HFFc6 (cell line): ENCODE measurements at places on chromosomes 16 and 17. TPM values are rescaled to one million over a fixed set of nuclear protein-coding genes. Genes with fewer than 3 reads are reported as not detected.

Gene CDC42EP4
- 18.7 to 27.8 TPM (median 21.7 TPM) in 3 replicates for total RNA-seq

DNA sequence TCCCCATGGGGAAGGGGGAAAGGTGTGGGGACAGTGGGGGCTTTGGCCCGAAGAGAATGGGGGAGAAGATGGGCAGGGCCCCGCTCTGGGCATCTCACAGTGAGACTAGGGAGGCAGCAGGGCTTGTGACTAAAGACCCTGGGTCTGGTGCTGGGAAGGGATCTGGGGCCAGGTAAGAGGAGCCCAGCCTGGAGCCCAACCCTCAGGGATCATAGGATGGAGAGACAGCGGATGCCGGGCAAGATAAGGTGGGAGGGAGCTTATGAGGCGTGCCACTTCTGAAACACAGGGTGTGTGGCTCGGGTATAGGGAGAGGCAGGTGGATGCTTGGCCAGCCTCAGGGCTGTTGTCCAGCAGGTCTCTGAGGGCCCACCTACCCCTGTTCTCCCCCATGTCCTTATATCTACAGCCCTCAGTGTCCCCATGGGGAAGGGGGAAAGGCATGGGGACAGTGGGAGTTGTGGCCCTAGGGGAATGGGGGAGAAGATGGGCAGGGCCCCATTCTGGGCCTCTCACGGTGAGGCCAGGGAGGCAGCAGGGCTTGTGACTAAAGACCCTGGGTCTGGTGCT lies 15.4 kb downstream of the USP6 start:
- no peak overlapping the region for H3K27ac ChIP-seq
- H3K27me3 ChIP-seq, result peaks cover 41% of the 10 kb centered on the region
- DNase-seq, result no peak
- H3K4me3 ChIP-seq, result no peak overlapping the region

DNA sequence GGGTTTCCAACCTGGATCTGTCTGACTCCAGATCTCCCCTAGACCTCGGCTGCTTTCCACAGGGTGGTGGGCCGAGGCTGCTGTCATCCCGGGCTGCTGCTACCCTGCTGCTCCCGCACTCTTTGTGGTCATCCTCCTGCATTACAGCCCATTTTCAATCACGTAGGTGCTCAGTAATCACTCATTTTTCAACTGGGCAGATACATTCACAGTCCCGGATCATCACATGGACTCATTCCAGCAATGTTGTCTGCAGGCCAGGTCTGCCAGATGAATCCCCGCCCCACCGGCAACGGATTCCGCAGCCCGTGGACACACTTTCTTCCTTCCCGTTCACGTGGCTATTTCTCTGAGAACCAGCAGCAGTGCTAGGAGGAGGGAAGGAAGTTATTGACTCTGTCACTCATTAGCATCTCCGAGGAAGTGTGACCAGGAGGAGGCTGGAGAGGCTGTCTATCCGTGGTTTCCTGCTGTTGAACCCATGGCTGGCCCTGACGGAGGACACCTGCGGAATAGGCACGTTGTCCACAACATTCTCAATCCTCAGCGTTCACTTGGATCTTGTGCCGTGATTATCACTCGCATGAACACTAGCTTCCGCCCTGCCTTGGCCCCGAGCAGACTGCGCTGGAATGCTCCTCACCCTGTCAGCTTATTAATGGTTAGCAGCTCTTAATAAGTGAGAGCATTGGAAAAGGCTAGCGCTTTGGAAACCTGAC lies 14.7 kb upstream of the ZCCHC14 start:
- H3K4me1 ChIP-seq, result no peaks in the 10 kb centered on the region
- no peaks in the 10 kb centered on the region for H3K36me3 ChIP-seq
- peaks cover 18% of the 10 kb centered on the region for H3K27me3 ChIP-seq
- DNase-seq, result no peak

DNA sequence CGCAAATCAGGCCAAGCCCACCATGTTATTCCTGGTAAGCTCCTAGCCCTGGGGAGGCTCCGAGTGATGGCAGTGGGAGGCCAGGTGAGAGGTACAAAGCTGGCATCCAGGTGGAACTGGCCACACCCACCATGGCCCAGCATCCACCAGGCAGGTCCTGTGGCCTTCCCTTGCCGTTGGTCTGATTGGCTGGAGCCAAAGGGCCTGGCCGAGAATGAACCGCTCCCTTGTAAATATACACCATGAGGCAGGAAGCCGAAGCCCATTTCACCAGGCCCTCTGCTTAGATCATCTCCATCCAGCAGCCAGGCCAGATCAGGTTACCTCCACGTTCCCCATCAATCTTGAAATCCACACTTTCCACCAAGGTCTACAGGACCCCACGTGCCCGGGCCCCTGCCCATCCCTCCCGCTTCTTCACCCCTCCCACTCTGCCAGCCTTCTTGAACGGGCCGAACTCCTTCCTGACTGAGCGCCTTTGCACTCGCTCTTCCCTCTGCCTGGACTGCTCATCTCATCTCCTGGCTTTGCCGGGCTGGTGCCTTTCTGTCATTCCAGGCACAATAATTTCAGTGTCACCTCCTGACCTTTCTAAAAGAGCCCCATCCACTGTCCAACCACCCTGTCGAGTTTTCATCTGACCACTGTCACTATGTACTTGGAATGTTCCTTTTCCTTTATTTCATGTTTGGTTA lies 5.8 kb downstream of the SOCS1 start:
- no peaks in the 10 kb centered on the region; the same call in 1 of the 2 replicates for H3K27me3 ChIP-seq
- no peak overlapping the region for H3K4me3 ChIP-seq
- no peak for DNase-seq
- H3K27ac ChIP-seq, result peak overlapping the region; percentile 7; the same call in 1 of the 2 replicates
- H3K36me3 ChIP-seq, result no peaks in the 10 kb centered on the region; the same call in 1 of the 2 replicates
- H3K4me1 ChIP-seq, result peaks cover 28% of the 10 kb centered on the region

DNA sequence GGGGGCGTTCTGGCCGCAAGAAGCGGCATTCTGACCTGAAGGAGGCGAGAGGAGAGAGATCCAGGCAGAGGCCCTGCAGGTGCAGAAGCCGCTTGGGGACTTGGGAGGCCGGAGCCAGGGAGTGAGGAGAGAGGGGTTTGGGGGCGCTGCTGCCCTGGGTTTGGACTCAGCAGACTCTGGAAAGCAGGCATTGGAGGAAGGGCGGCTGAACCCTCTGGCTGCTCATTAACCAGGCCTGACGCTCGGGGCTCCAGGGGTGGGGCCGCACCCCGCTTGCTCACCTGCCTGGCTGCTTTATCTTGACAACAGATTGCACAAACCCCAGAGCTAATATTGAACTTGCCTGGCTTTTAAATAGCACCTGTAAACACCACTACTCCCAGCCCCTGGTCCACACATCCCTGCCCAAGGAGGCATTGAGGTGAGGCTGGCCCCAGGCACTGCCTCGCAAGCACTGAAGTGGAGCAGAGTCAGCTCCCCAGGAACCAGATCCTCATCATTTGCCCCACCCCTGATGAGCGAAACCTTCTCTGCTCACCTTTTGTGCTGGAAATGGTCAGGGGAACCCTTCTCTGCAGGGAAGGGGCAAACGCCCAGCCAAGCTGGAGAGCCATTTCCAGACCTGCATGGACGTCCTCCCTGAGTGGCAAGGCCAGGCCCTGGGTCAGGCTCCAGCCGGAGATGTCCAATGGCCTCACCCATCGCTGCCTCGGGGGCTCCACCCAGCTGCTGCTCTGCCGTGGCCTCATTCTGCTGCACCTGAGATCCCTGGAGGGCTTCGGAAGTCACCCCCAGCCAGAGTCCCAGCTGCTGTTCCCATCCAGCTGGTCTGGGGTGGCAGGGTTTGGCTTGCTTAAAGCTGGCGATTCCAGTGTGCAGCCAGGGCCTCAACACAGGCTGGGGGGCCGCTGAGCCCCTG lies 190.2 kb upstream of the GSE1 start:
- DNase-seq, result no peak
- no peaks in the 10 kb centered on the region for H3K36me3 ChIP-seq
- no peak overlapping the region for H3K27ac ChIP-seq
- peaks cover 7% of the 10 kb centered on the region for H3K27me3 ChIP-seq

DNA sequence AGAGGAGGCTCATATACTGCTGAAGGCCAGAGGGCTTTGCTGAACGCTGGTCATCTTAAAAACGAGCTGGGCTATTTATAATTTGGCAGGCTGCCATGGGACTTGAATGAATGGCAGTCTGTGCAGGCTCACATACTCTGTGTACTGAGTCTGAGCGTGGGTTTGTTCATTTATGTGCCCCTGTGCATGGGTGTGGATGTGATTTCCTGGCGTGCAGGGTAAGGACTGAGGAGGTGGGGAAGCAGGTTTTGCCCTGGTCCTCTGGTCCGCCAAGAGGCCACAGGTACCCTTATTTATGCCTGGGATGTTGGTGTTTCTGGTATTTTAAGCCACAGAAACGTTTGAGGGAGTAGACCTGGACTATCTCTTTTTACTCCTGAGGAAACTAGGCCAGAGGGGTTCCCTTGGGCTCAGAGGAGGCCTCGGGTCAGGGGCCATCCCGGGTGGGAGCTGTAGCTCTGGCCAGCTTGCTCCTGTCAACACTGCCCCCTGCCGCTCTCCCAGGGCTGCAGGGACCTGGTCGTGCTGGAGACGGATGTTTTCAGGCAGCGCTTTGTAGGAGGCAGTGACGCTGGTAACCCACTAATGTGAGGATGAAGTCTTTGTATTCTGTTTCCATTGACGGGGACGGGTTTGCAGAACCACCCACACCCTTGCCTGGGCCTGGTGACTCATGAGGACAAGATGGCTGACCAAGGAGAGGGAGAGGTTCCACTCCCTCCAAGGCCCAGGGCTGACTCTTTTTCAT lies 184.4 kb downstream of the MSI2 start:
- peaks cover 66% of the 10 kb centered on the region for H3K4me1 ChIP-seq
- H3K27ac ChIP-seq, result peak overlapping the region; percentile 59
- H3K27me3 ChIP-seq, result peaks cover 3% of the 10 kb centered on the region

GRCh38 chr17:41496803-41497484 lies 7.2 kb upstream of the KRT36 start:
- peak overlapping the region; percentile 78 for H3K27ac ChIP-seq
- H3K4me3 ChIP-seq, result no peak overlapping the region
- DNase-seq, result peak; percentile 85
- H3K36me3 ChIP-seq, result no peaks in the 10 kb centered on the region

GRCh38 chr17:54968988-54969332 lies 395 bp downstream of the STXBP4 start:
- H3K4me1 ChIP-seq, result peaks cover 16% of the 10 kb centered on the region
- 0 out of 2 replicates have a peak, but pooled peaks cover 8% of the 10 kb centered on the region for H3K36me3 ChIP-seq
- H3K27ac ChIP-seq, result no peak overlapping the region
- peak; percentile 5 for DNase-seq

GRCh38 chr17:29176558-29177351 lies 3.4 kb downstream of the MYO18A start:
- peaks cover 2% of the 10 kb centered on the region; the same call in 1 of the 2 replicates for H3K27me3 ChIP-seq
- no peaks in the 10 kb centered on the region for H3K36me3 ChIP-seq
- H3K4me1 ChIP-seq, result peaks cover 45% of the 10 kb centered on the region
- peak overlapping the region; percentile 58 for H3K27ac ChIP-seq

GRCh38 chr16:53083119-53083518 lies 28.3 kb downstream of the CHD9 start:
- DNase-seq, result peak; percentile 47
- H3K27me3 ChIP-seq, result peaks cover 6% of the 10 kb centered on the region
- H3K36me3 ChIP-seq, result peaks cover 19% of the 10 kb centered on the region
- H3K27ac ChIP-seq, result peak overlapping the region; percentile 62

DNA sequence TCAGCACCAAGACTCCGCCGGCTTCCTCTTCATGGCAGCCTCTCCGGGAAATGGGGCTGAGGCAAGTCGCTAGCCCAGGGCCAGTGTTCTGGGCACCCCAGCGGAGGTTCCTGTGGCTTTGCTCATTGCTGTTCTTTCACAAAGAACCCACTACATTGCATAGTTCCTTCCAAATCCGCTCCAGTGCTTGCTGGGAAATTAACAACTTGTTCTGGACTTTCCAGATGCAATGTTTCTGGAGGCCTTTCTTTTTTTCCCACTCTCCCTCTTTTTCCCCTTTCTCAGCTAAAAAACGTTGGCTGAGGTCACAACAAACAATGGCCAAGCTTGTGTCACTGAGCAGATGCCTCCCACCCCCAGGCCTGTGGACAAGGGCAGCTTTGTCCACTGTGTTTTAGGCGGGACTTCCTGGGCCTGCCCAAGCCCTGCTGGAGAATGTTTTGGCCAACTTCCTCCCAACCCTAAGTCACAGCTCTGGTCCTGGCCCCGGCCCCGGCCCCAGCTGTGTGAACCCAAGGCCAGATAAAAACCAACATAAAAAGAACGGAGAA lies 131.5 kb upstream of the RCVRN start:
- DNase-seq, result no peak
- no peaks in the 10 kb centered on the region for H3K36me3 ChIP-seq
- H3K27me3 ChIP-seq, result peaks cover 5% of the 10 kb centered on the region
- no peak overlapping the region for H3K27ac ChIP-seq
- H3K4me3 ChIP-seq, result no peak overlapping the region

- peaks cover 1% of the 10 kb centered on the region; the same call in 1 of the 2 replicates for H3K36me3 ChIP-seq
- no peaks in the 10 kb centered on the region for H3K4me1 ChIP-seq
- DNase-seq, result no peak
- no peak overlapping the region for H3K4me3 ChIP-seq
Measured at GRCh38 chr16:89070590-89070989, 23.1 kb upstream of the ACSF3 start.

- peaks cover 25% of the 10 kb centered on the region for H3K4me1 ChIP-seq
- peaks cover 7% of the 10 kb centered on the region; the same call in 1 of the 2 replicates for H3K36me3 ChIP-seq
- no peak overlapping the region for H3K4me3 ChIP-seq
- no peak for DNase-seq
- no peak overlapping the region for H3K27ac ChIP-seq
- no peaks in the 10 kb centered on the region; the same call in none of the 2 replicates for H3K27me3 ChIP-seq
Measured at GRCh38 chr16:53511403-53512280, 8.6 kb upstream of the AKTIP start.

- no peak overlapping the region for H3K4me3 ChIP-seq
- no peak for DNase-seq
- H3K36me3 ChIP-seq, result no peaks in the 10 kb centered on the region
- H3K27ac ChIP-seq, result no peak overlapping the region
- peaks cover 13% of the 10 kb centered on the region for H3K27me3 ChIP-seq
- H3K4me1 ChIP-seq, result no peaks in the 10 kb centered on the region
Measured at GRCh38 chr16:50509521-50510341, 38.5 kb upstream of the NKD1 start.

DNA sequence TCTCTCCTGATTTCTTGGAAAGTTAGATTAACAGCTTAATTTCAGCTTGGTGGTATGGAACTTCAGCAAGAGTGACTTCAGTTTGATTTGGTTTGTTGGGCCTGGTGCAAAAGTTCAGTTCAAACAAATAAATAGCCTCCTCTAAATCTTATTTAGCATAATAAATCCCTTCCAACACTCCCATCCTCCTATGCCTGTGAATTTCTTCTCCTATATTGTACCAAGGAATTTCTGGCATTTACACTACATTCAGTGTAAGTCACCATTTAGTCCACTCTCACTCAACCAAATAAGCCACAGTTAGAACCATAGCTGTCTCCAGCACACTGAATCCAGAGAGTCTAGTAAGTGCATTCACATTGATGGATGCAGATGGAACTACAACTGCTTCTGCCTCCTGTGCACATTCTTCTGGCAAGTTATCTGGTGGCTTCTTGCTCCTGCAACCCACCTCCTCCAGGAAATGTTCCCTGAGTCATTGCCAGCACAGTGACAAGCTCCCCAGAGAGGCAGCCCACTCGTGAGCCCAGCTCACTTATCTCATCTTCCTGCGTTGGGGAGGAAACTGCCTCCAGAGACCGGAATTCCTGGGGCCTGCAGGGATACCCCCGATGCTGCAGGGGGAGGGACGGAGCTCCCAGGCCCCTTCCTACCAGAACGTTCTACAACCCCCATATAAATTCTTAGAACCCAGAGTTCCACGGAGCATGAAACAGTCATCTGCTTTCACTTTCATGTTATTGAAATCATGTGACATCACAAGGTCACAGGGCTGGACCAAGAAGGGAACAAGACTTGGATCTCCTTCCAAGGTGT lies 318.3 kb downstream of the PHKB start:
- H3K27me3 ChIP-seq, result peaks cover 3% of the 10 kb centered on the region
- no peak for DNase-seq
- peaks cover 18% of the 10 kb centered on the region for H3K4me1 ChIP-seq
- peak overlapping the region; percentile 83 for H3K4me3 ChIP-seq
- H3K36me3 ChIP-seq, result no peaks in the 10 kb centered on the region
